ENCODE measurements at places on chromosomes 16 and 17. TPM values are rescaled to one million over a fixed set of nuclear protein-coding genes. Genes with fewer than 3 reads are reported as not detected.

- no peak overlapping the region for H3K27ac ChIP-seq
- no peak for DNase-seq
- no peaks in the 10 kb centered on the region for H3K4me1 ChIP-seq
- H3K36me3 ChIP-seq, result no peaks in the 10 kb centered on the region
- H3K4me3 ChIP-seq, result no peak overlapping the region
These were observed 14.1 kb downstream of the TTYH2 start for GRCh38 chr17:74227271-74228080.

DNA sequence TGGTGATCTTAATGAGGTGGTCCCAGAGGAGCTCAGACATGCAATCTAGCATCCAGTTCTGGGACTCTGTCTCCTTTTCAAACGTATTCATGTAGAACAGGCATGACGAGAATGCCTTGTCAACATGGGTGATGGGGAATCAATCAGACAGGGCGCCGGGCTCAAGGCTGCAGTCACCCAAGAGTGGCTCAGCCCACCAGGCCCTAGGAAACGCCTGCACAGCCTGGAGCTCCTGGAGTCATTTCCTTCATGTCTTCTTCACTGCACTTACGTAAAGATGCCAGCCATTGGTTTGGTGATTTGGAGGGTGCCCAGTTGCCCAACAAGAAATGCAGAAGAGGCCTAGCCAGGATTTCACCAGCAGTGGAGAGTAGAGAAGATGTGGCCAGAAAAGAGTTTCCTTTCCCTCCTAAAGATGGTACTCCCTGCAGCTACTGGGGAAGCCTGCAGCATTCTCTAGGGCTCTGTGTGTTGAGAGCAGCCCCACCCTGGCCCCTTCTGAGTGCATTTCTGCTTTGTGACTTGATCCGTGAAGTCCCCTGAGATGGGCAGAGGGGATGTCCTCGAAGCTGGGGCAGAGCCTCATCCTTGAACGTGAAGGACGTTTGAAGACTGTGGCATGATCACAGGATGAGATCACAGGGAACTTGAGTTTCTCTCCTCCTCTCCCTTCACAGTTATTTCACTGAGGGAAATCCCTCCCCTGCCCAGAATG is 24.0 kb upstream of the STH start:
- no peaks in the 10 kb centered on the region for H3K36me3 ChIP-seq
- H3K4me1 ChIP-seq, result no peaks in the 10 kb centered on the region
- DNase-seq, result no peak
- H3K27me3 ChIP-seq, result peaks cover 35% of the 10 kb centered on the region
- H3K27ac ChIP-seq, result no peak overlapping the region

- H3K27me3 ChIP-seq, result peaks cover 11% of the 10 kb centered on the region
- no peak for DNase-seq
- H3K36me3 ChIP-seq, result no peaks in the 10 kb centered on the region
These were observed 5.7 kb upstream of the CHST4 start for GRCh38 chr16:71520550-71520949.

- H3K4me1 ChIP-seq, result no peaks in the 10 kb centered on the region
- no peaks in the 10 kb centered on the region for H3K27me3 ChIP-seq
- DNase-seq, result no peak
- no peaks in the 10 kb centered on the region for H3K36me3 ChIP-seq
- no peak overlapping the region for H3K27ac ChIP-seq
- no peak overlapping the region for H3K4me3 ChIP-seq
These were observed 562.7 kb upstream of the HSBP1 start for GRCh38 chr16:83245061-83245460.

DNA sequence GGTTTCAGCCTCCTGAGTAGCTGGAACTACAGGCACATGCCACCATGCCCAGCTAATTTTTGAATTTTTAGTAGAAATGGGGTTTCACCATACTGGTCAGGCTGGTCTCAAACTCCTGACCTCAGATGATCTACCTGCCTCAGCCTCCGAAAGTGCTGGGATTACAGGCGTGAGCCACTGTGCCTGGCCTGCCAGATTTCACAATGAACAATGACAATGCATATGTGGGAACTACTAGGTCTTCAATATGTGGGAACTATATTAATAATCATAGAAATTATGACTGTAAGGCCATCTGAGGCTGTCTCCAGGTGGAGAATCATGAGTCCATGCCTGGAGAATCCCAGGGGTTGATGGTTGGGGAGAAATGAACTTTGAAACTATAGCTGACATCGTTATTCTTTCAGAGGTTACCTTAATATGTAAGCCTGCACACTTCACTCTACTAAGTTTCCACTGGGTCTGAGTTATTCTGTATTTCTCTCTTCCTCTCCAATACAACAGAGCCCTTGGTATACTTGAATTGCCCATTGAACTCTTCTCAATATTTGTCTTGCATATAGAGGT is 7.2 kb upstream of the DRC7 start:
- H3K36me3 ChIP-seq, result no peaks in the 10 kb centered on the region
- DNase-seq, result no peak
- H3K4me3 ChIP-seq, result no peak overlapping the region
- H3K27me3 ChIP-seq, result peaks cover 8% of the 10 kb centered on the region
- no peaks in the 10 kb centered on the region for H3K4me1 ChIP-seq
- H3K27ac ChIP-seq, result no peak overlapping the region

GRCh38 chr16:88792078-88792550 is 7.1 kb upstream of the PIEZO1 start:
- H3K36me3 ChIP-seq, result no peaks in the 10 kb centered on the region
- DNase-seq, result no peak
- no peak overlapping the region for H3K4me3 ChIP-seq
- no peaks in the 10 kb centered on the region for H3K27me3 ChIP-seq
- H3K27ac ChIP-seq, result no peak overlapping the region
- H3K4me1 ChIP-seq, result no peaks in the 10 kb centered on the region

- H3K4me3 ChIP-seq, result peak overlapping the region; percentile 99
- H3K4me1 ChIP-seq, result peaks cover 22% of the 10 kb centered on the region
- H3K27me3 ChIP-seq, result no peaks in the 10 kb centered on the region
- H3K27ac ChIP-seq, result peak overlapping the region; percentile 97
- no peak for DNase-seq
These were observed 764 bp upstream of the SMURF2 start for GRCh38 chr17:64662774-64663367.

- no peaks in the 10 kb centered on the region for H3K4me1 ChIP-seq
- H3K4me3 ChIP-seq, result no peak overlapping the region
- no peak for DNase-seq
- H3K27me3 ChIP-seq, result peaks cover 10% of the 10 kb centered on the region
- H3K36me3 ChIP-seq, result no peaks in the 10 kb centered on the region
These were observed 74.7 kb downstream of the RPA1 start for GRCh38 chr17:1904273-1905182.

- H3K27me3 ChIP-seq, result no peaks in the 10 kb centered on the region
- H3K4me1 ChIP-seq, result no peaks in the 10 kb centered on the region
- DNase-seq, result no peak
- H3K36me3 ChIP-seq, result no peaks in the 10 kb centered on the region
These were observed 167.7 kb upstream of the CIBAR2 start for GRCh38 chr16:85279825-85280545.

DNA sequence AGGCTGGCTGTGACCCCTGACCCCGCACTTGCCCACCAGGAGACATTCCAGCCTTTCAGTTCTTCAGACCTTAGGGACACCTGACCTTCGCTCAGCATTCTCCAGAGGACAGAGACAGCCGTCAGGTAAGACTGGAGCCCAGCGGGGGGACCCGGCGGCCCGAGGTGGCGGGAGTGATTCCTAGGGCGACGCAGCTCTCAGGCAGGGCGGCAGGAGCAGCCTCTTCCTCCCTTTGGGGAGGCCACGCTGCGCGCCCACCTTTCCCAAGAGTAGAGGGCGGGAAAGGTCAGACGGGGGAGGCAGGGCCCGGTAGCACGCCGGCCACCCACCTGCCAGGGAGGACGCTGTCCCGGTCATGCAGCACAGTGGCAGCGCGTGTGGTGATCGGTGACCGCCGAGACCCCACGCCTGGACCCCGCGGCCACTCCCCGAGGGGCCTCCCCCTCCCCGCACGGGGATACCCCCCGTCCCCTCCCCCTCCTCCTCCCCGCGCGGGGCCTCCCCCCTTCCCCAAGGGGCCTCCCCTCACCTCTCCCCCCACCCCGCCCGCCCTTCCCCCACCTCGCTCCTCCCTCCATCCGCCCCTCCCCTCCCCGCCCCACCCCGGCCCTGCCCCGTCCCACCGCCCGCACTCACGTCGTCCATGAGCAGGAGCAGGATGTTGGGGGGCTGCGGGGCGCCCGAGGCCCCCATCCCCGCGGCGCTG is 472 bp downstream of the GALNS start:
- H3K4me3 ChIP-seq, result peak overlapping the region; percentile 83
- H3K36me3 ChIP-seq, result peaks cover 11% of the 10 kb centered on the region
- DNase-seq, result no peak
- H3K27me3 ChIP-seq, result no peaks in the 10 kb centered on the region
- H3K4me1 ChIP-seq, result peaks cover 18% of the 10 kb centered on the region
- H3K27ac ChIP-seq, result no peak overlapping the region

DNA sequence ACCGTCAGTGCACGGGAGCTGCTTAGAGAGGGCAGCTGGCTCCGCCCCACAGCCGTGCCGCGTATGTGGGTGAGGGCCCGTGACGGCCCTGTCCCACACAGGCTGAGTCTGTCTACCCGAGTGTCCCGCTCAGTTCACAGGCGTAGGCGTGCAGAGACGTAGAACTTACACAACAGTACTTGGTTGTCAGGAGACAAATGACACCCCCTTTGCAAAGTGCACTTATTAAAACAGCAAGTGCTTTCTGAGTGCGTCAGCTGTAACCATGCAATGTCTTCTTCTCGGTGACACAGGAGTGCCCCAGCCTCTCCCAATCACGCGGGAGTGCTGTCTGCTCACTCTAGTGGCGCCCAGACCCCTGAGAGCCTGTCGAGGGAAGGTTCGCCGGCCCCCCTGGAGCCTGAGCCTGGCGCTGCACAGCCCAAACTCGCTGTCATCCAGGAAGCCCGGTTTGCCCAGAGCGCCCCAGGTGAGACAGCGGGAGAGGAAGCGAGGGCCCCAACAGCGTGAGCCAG is 64.2 kb downstream of the FOXK2 start:
- no peaks in the 10 kb centered on the region for H3K27me3 ChIP-seq
- H3K4me3 ChIP-seq, result no peak overlapping the region
- no peak for DNase-seq
- no peaks in the 10 kb centered on the region for H3K4me1 ChIP-seq
- peaks cover 84% of the 10 kb centered on the region for H3K36me3 ChIP-seq

GRCh38 chr16:72111657-72112451 is 18.2 kb downstream of the DHX38 start:
- no peaks in the 10 kb centered on the region for H3K4me1 ChIP-seq
- no peak for DNase-seq
- no peak overlapping the region for H3K27ac ChIP-seq
- no peak overlapping the region for H3K4me3 ChIP-seq
- no peaks in the 10 kb centered on the region for H3K27me3 ChIP-seq

- no peak overlapping the region for H3K4me3 ChIP-seq
- no peak overlapping the region for H3K27ac ChIP-seq
- no peaks in the 10 kb centered on the region for H3K4me1 ChIP-seq
- peaks cover 20% of the 10 kb centered on the region for H3K36me3 ChIP-seq
- no peaks in the 10 kb centered on the region for H3K27me3 ChIP-seq
These were observed 5.1 kb downstream of the FANCA start for GRCh38 chr16:89811321-89811720.

The SULT1A4 gene
- 1.2 TPM for total RNA-seq

The TAC4 gene
- not detected for total RNA-seq

The OTOP2 gene
- total RNA-seq, result not detected

The PRPF8 gene
- total RNA-seq, result 261 TPM

The MC1R gene
- 12.0 TPM for total RNA-seq

The PDE6G gene
- not detected for total RNA-seq

The PYY gene
- not detected for total RNA-seq
